ENCODE measurements at places on chromosomes 6 and 20.

GRCh38 chr6:28727559-28728211, 196.1 kb downstream of the TRIM27 start:
- DNase-seq, result no peak

DNA sequence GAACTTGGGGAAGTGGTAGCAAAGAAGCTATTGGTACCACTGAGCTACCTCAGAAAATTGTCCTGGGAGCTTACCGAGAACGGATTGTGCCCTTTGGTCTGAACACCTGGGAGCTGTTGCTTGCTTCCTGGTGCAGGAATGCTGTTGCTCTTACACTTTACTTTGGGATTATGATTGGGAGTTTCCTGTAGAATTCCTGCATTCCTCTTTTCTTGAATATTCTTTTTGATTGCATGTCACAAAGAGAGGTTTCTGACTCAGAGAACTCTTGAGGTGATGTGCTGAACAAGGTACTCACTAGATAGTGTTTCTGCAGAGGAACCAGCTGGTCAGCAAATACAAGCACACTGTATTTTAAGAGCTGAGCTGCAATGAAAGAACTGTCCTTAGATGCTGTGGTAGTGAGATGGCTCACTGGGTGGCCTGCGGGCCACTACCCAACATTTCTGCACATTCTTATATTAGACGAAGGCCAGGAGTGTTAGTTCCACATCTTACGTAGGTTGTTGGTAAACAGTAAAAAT, 35.0 kb downstream of the LRRC1 start:
- DNase-seq, result no peak

DNA sequence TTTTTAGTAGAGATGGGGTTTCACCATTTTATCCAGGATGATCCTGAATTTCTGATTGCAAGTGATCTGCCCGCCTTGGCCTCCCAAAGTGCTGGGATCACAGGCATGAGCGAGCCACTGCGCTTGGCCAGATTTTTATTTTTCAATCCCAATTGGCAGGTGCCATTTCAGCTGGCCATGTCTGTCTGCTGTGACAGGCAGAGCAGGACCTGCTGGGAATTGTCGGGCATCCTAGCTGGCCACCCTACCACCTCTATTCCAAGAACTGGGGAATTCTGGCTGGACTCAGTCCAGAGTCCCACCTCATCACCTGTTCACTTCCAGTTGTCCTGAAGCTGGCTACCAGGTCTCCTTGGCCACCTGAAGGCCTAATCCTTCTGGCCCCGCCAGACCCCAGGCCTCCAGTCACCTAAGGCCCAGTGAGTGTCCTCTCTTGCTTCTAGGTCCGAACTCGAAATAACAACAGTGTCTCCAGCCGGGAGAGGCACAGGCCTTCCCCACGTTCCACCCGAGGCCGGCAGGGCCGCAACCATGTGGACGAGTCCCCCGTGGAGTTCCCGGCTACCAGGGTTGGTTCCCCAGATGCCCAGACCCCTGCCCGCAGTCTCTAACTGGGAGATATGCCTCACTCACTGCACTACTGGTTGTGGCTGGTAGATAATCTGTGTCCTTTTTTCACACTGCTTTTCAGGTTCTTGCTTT, 24.0 kb downstream of the DNMT3B start:
- no peak for DNase-seq

DNA sequence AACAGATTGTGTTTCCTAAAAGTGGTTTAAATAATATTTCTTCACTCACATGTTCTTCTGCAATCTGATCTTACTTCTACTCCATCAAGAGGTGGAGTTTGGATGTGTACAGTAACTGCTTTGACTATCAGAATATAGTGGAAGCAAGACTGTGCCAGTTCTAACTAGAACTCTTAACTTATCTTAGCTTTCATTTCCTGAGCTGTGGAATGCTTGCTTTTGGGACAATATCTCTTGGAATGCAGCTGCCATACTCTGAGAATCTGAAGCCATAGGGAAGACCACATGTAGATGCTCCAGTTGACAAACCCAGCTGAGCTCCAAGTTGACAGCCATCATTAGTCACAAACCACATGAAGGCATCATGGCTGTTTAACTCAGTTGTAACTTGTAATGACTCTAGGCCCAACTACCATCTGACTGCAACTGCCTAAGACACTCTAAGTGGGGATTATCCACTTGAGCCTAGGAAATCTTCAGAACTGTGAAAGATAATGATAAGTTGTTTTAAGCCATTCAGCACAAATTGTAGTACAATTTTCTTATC, 40.8 kb upstream of the MAN1A1 start:
- DNase-seq, result no peak

- DNase-seq, result no peak
Observed at GRCh38 chr20:8427419-8428040, 295.5 kb downstream of the PLCB1 start.

GRCh38 chr6:127471379-127472255, 12.4 kb upstream of the KIAA0408 start:
- no peak for DNase-seq

DNA sequence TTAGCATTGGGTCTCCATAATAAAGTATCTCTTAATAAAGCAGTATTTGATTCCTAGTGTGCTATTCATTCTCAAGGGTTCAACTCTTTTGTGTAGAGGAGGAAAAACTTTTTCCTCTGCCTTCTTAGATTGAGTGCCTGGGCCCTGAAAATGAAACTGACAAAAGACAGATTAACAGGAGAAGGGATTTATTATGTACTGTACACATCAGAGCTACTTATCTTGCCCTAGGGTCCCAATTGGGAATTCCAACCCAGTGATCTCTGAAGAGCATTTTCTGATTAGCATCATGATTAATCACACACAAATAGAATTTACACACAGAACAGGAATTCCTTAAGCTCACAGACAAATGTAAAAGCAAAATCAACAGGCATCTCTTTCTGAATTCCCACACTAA, 128.9 kb downstream of the CD164 start:
- no peak for DNase-seq

- no peak for DNase-seq
Observed at GRCh38 chr6:93468291-93468690, 48.9 kb upstream of the EPHA7 start.
